ENCODE measurements at places on chromosomes 12 and 14.

GRCh38 chr14:20614038-20614840 is 23.1 kb upstream of the RNASE12 start:
- no peak for DNase-seq

GRCh38 chr12:78388461-78388860 is 476.1 kb upstream of the SYT1 start:
- DNase-seq: no peak

- no peak for DNase-seq
Observed at GRCh38 chr12:91967590-91967989, 178.1 kb downstream of the BTG1 start.

DNA sequence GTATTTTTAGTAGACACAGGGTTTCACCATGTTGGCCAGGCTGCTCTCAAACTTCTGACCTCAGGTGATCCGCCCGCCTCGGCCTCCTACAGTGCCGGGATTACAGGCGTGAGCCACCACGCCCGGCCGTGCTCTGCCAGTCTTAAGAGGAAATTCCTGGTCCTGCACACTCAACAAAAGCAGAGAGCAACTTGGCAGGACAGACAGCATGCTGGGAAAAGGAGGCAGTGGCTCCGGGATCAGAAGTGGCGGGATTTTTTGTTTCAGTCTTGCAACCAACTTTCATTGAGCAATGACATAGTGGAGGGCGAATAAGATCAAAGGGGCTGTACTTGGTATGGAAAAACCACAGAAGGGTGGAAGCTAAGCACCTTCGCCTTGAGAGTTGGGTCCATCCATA is 2.1 kb downstream of the CKAP4 start:
- DNase-seq: peak; percentile 27

- DNase-seq: peak; percentile 12
Observed at GRCh38 chr12:48882315-48882687, 16.6 kb upstream of the RND1 start.

GRCh38 chr12:89960011-89960507 is 251.4 kb upstream of the ATP2B1 start:
- no peak for DNase-seq

GRCh38 chr12:57760347-57760982 is 5.6 kb downstream of the MARCHF9 start:
- DNase-seq: no peak

DNA sequence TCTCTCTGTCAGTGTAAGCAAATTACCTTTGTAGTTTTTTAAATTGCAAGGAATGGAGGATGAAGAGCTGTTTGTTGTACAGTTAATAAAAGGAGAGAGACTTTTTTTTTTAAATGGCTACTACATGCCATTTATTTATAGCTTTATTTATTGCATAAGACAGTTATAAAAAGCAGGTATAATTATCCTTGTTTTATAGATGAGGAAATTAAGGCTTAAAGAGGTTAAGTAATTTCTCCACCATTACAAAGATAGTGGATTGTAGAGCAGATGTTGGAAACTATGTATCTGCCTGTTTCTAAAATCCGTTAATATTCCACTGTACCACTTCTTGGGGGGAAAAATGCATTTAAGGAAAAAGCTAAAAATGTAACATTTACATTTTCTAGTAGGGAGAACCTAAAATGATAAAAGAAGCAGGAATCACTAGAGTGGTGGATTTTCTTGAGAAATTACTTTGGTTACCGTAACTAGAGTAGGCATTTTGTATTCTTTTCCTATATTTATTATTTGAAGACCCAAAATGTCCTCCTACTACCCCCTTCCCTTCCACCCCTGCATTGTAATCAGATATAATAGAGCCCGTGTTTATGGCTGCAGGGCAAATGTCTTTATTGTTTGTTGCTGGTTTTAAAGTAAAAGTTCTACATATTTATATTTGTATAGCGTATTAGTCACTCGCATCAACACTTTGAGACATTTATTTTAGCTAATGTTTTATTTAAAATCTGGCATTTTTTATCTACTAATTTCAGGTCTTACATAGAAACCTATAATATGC is 2.3 kb downstream of the SNAPC1 start:
- DNase-seq: no peak

- DNase-seq: no peak
Observed at GRCh38 chr12:39505023-39505422, 62.1 kb upstream of the KIF21A start.

GRCh38 chr12:14773685-14774073 is 29.6 kb downstream of the WBP11 start:
- no peak for DNase-seq

DNA sequence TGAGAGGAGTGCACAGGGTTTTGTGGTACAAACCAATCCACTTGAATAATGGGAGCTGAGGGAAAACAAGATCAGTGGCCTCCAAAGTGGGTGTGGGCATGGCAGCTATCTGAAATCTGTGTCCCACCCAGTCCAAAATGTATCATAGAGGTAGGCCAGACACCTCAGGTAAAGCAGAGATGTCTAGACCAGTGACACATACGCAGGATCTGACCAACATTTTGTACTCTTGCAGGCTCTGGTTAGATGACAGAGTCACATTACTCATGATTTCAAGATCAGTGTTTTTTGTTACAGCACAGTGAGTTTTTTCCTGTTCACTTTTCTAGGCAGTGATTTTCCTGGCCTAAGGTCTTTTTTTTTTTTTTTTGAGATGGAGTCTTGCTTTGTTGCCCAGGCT is 211.8 kb downstream of the PCNX1 start:
- no peak for DNase-seq

- no peak for DNase-seq
Observed at GRCh38 chr12:47237751-47238211, 158.0 kb upstream of the AMIGO2 start.

- DNase-seq: no peak
Observed at GRCh38 chr12:115983226-115983798, 294.2 kb downstream of the MED13L start.

Data from fibroblast of skin of left quadriceps (primary cell).